Activated CD4-positive, alpha-beta memory T cell treated with anti-CD3 and anti-CD28 coated beads for 36 hours (primary cell): ENCODE measurements at places on chromosomes 11 and 22.

GRCh38 chr11:68026391-68027105, 3.9 kb upstream of the NDUFS8 start:
- H3K27ac ChIP-seq: no peak overlapping the region
- DNase-seq: no peak
- H3K4me3 ChIP-seq: no peak overlapping the region

DNA sequence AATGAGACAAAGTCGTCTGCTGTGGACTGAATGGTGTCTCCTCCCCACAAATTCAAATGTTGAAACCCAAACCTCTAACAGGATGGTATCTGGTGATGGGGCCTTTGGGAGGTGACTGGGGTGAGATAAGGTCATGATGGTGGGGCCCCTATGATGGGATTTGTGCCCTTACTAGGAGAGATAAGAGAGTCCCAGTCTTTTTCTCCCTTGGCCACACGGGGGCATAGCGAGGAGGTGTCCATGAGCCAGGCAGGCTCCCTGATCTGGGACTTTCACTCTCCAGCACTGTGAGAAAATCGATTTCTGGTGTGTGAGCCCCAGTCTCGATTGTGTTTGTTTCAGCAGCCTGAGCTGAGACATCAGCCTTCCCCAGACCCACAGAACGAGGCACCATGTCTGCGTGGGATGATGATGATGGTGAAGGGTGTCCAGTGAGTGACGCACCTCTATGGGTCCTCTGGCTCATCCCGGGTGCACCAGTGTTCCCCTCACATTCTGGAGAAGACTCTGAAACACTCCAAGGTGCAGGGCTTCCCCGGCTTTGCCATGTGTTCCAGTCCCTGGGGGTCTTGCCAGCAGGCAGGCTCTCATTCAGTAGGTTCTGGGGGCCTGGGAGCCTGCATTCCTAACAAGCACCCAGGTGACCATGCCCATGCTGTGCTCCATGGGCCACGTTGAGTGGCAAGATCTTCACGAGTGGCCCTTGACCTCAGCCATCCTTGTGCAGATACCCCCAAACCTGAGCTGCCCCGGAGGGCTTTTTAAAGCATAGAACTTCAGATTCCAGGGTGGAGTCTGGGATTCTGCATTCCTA, 363.0 kb downstream of the CTTN start:
- H3K27me3 ChIP-seq: peaks cover 15% of the 10 kb centered on the region
- no peak overlapping the region for H3K27ac ChIP-seq
- no peak overlapping the region for H3K4me3 ChIP-seq
- DNase-seq: no peak
- H3K36me3 ChIP-seq: no peaks in the 10 kb centered on the region

- no peaks in the 10 kb centered on the region for H3K36me3 ChIP-seq
- no peak overlapping the region for H3K27ac ChIP-seq
- no peak overlapping the region for H3K4me3 ChIP-seq
- H3K4me1 ChIP-seq: no peaks in the 10 kb centered on the region
Observed at GRCh38 chr22:49242480-49242879, 585.2 kb downstream of the BRD1 start.

- no peaks in the 10 kb centered on the region for H3K27me3 ChIP-seq
- H3K4me1 ChIP-seq: peaks cover 62% of the 10 kb centered on the region
- peak overlapping the region; percentile 91 for H3K27ac ChIP-seq
- no peaks in the 10 kb centered on the region for H3K36me3 ChIP-seq
Observed at GRCh38 chr11:46560300-46560991, 33.4 kb downstream of the AMBRA1 start.

DNA sequence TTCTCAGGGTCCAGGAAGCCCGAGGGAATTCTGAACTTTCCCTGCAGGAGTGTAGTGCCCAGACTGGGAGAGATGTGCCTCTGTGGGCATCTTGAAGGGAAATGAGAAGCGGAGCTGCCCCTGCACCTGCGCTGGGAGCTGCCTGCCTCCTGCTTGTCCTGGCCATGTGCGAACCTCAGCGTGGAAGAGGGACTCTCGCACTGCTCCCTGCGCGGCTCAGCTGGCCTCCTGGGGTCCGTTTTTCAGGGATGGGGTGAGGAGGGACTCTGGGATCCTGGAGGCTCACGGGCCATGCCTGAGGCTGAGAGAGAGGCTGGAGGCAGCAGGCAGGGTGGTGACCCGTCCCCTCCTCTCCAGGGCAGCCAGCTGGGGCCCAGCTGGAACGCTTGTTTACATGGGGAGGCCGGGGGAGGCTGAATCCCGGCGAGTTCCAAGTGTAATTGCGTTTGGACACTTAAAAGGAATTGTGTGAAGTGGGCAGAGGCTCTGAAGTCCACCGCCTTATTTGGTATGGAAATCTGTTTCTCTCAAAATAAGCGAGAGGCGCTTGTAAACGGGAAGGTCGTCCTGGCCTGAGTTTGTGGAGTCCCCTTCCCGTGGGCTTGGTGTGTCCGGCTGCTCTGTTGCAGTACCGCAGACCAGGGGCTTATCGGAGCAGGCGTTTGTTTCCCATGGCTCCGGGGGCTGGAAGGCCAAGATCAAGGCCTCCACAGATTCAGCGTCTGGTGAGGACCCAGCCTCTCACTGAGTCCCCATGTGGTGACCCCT, 1.2 kb upstream of the MRGPRF start:
- no peak overlapping the region for H3K4me3 ChIP-seq
- no peaks in the 10 kb centered on the region for H3K4me1 ChIP-seq
- no peak overlapping the region for H3K27ac ChIP-seq
- DNase-seq: no peak

DNA sequence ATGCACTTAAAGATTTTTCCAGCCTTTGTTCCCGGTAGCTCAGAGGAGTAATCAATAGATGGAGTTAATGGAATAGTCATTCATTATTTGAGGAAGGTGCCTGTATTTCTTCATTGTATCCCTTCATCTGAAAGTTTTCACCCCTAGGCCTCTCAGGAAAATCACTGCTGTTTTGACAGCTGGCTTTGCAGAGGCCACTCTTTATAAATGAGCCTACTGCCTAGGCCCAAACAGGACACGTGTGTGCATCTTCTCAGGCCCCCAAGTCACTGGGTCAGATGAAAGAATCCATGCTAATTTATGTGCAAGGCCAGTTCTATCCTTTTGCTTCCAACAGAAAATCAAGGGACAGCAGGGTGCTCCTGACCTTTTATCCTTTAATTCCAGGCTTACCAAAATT, 76.8 kb downstream of the MPPED2 start:
- no peaks in the 10 kb centered on the region for H3K27me3 ChIP-seq
- no peak overlapping the region for H3K27ac ChIP-seq
- no peak for DNase-seq
- no peak overlapping the region for H3K4me3 ChIP-seq

- peaks cover 16% of the 10 kb centered on the region for H3K27me3 ChIP-seq
- no peak overlapping the region for H3K4me3 ChIP-seq
- no peak overlapping the region for H3K27ac ChIP-seq
- no peaks in the 10 kb centered on the region for H3K4me1 ChIP-seq
Observed at GRCh38 chr11:134667175-134667500, 255.1 kb upstream of the B3GAT1 start.

DNA sequence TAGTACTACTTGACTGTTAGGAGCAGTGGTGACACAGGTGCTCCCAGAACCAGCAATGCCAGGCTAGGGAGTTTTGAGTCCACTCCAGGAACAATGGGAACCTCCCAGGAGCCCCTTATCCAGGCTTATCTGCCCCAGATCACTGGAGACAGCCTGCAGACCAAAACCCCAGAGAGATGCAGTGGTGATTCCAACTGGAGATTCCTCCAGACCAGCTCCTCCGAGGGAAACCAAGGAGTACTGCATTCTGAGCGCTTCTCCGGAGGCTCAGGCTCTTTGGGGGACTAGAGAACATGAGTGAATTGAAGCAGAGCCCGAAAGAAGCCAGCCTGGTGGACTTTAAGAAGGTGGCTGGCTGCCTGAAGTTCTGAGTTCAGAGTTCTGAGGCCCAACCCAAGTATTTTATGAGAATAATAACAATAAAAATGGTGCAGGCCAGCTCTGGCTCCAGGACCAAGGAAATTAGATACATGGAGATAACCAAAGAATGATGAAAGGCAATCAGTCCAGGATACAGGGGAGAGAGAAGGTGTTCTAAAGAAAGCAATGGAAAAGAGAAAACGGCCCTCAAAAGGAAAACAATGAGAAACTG, 1.3 kb upstream of the TMEM25 start:
- peaks cover 28% of the 10 kb centered on the region for H3K4me1 ChIP-seq
- no peaks in the 10 kb centered on the region for H3K27me3 ChIP-seq
- DNase-seq: no peak
- H3K36me3 ChIP-seq: no peaks in the 10 kb centered on the region

DNA sequence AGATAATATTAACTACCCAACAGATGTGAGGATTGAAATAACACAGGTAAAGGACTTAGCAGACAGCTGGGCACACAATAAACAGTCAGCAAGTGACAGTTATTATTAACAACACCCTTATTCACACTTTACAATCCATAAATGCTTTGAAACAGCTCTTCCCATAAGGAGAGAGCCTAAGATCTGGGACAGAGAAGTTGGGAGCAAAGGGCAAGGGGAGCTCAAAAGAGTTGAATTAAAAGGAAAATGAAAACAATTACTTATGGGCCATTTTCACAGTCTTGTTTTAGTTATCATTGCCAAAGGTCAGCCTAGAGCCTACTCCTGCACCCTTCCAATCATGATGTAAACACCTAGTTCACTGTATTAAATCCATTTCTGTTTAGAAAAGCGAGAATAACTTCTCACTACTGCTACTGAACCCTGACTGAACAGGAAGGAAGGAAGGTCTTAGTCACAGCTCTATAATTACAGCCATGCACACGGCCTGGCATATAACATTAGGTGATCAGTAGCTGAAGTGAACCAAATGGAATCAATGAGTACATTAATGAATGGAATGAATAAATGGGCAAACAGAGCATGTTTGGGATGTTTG, 111.3 kb downstream of the PLEKHA7 start:
- no peaks in the 10 kb centered on the region for H3K36me3 ChIP-seq
- H3K4me1 ChIP-seq: peaks cover 48% of the 10 kb centered on the region
- no peaks in the 10 kb centered on the region for H3K27me3 ChIP-seq
- H3K27ac ChIP-seq: peak overlapping the region; percentile 95

- no peaks in the 10 kb centered on the region for H3K4me1 ChIP-seq
- H3K36me3 ChIP-seq: peaks cover 10% of the 10 kb centered on the region
- H3K27ac ChIP-seq: no peak overlapping the region
- no peak for DNase-seq
Observed at GRCh38 chr11:76030286-76030685, 176.0 kb downstream of the WNT11 start.

DNA sequence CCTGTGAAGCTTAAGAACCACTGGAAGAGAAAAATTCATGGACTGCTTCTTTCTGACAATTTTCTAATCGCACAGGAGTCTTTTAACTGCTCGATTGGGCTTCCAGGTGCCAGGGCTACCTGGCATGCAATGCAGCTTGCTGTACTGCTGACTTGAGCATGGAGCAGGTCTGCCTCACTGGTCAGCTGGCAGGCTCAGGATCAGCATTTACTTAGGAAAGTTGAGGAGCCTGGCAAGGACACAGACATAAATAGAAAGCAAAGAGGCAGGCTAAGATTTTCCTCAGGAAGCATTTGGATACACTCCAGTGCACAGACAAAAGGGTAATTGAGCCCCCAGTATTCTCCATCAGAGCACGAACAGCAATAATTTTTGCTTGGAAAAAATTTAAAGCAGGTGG, 163.5 kb downstream of the CSNK2A3 start:
- H3K36me3 ChIP-seq: peaks cover 7% of the 10 kb centered on the region
- H3K4me3 ChIP-seq: no peak overlapping the region
- peaks cover 5% of the 10 kb centered on the region for H3K27me3 ChIP-seq
- DNase-seq: no peak

DNA sequence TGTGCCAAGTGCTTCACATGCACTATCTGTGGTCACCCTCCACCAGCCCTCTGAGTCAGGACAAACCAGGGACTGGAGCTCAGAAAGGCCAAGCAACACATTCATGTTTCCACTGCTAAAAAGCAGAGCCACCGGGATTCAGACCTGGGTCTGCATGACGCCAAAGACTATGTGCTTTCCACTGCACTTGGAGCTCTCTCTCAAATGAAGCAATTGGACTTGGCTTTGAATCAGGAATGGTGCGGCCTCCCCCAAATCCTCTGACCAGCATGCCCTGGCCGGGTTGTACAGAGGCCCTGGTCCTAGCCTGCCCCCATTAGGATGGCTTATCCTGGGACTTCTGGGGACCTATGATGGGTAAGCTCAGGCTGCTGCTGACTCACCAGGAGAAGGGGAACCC, 80.7 kb downstream of the PKNOX2 start:
- H3K27ac ChIP-seq: no peak overlapping the region
- DNase-seq: no peak
- H3K4me1 ChIP-seq: no peaks in the 10 kb centered on the region
- H3K4me3 ChIP-seq: no peak overlapping the region
- no peaks in the 10 kb centered on the region for H3K36me3 ChIP-seq

- H3K27me3 ChIP-seq: no peaks in the 10 kb centered on the region
- H3K27ac ChIP-seq: no peak overlapping the region
- peaks cover 11% of the 10 kb centered on the region for H3K36me3 ChIP-seq
- DNase-seq: no peak
- no peaks in the 10 kb centered on the region for H3K4me1 ChIP-seq
Observed at GRCh38 chr11:121091492-121092152, 9.4 kb upstream of the TECTA start.

GRCh38 chr22:46679706-46680269, 58.3 kb downstream of the CERK start:
- H3K27me3 ChIP-seq: no peaks in the 10 kb centered on the region
- peaks cover 35% of the 10 kb centered on the region for H3K4me1 ChIP-seq
- no peak overlapping the region for H3K27ac ChIP-seq
- no peak overlapping the region for H3K4me3 ChIP-seq
- no peak for DNase-seq
- H3K36me3 ChIP-seq: peaks cover 13% of the 10 kb centered on the region

DNA sequence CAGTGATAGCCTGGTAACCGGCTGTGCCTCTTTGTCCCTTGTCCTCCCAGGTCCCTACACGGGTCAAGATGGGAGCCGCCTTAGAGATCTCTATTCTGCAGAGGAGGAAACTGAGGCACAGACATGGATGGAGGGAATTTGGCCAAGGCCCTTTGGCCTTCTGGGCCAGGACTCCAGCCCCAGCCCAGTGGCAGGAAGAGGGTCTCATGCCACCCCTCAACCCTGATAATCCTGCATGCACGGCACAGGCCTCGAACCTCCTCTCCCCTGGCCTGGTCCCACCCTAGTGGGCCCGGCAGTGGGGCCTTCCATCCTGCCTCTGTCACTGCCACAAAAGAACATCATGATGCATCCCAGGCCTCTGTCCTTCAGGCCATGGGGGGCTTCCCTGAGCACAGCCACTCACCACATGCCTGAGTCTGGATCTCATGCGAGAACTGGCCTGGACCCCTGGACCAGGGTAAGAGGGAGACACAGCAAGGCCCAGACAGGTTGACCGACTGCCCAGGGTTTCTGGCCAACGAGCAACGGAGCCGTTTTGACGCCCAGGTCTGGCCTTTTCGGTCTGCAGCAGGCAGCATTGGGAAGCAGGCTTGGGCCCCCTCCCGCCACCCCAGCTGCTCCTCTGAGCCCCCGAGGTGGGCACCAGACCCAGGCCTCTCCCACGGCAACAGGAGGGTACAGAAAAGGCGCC, 6.5 kb downstream of the LINC01488 start:
- no peaks in the 10 kb centered on the region for H3K4me1 ChIP-seq
- no peaks in the 10 kb centered on the region for H3K36me3 ChIP-seq
- no peak overlapping the region for H3K27ac ChIP-seq
- H3K27me3 ChIP-seq: peaks cover 4% of the 10 kb centered on the region
- H3K4me3 ChIP-seq: no peak overlapping the region
